ENCODE measurements at places on chromosomes 6 and 20. TPM values are rescaled to one million over a fixed set of nuclear protein-coding genes. Genes with fewer than 3 reads are reported as not detected.

MUC21 gene
- total RNA-seq, result not detected

MUC22 gene
- not detected for total RNA-seq

SLC35D3 gene
- total RNA-seq, result not detected

RAB44 gene
- total RNA-seq, result 0.07 TPM

DNA sequence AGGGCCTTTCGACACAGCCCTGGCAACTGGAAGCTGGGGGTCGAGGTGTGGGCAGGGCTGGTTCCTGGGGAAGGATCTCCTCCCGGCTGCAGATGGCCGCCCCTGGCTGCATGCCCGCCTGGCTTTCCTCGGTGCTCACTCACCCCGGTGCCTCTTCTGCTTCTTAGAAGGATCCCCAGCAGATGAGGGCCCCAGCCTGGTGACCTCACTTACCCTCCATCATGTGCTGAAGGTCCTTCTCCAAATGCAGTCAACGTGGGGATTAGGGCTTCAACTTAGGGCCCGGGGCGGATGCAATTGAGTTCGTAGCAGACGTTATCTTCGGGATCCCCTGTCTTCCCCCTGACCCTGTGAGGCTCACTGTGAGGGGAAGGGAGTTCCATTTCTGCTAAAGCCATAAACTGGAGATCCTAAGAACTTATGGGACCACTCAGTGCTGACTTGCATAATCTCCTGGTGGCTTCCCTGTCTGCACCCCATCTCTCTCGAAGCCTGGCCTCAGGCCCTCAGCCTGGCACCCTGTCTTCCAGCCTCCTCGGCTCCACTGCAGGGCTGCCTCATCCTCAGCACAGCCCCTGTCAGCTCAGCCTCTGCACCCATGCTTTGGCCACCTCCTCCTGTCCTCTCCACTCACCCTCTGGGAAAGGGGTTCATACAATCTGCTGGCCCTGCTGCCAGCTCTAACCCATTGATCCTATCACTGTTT, 92.6 kb downstream of the THBS2 start:
- no peak for DNase-seq

DNA sequence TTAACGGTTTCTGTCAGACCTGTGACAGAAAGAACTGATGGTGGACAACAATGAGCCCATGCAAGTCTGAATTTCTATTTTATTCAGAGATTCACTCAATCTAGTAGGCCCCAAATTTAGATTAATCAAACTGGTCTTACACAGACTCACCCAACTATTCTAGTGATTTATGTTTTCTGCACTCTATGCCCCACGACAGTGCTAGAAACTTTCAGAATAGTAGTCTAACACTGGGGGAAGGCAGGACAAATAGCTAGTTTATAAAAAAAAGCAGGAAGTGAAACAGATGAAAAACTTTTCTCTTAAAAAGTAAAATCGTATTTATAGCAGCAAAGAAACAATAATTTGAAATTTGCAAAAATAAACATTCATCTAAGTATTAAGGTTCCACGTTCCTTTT, 5.0 kb downstream of the TCP11 start:
- no peak for DNase-seq

GRCh38 chr6:104860221-104860620, 502 bp upstream of the HACE1 start:
- no peak for DNase-seq

GRCh38 chr6:20800229-20800628, 266.0 kb downstream of the CDKAL1 start:
- DNase-seq, result no peak

GRCh38 chr6:20900389-20901160, 366.3 kb downstream of the CDKAL1 start:
- no peak for DNase-seq

DNA sequence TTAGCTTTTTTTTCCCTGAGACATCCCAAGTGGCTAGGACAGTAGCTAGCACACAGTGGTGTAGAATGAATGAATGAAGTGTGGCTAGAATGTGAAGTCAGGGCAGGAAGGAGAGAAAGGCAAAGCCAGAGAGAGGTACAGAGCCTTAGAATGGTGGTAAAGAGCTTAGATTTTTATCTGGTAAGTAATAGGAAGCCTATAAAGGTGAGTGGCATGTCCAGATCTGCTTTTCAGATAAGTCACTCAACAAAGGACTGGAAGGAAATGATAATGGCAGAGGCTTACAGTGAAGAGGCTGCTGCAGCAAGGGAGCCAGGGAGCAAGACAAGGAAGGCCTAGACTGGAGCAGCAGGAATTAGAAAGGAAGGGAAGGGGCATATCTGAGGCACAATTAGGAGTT, 96.0 kb upstream of the PRDM1 start:
- DNase-seq, result no peak

GRCh38 chr6:139529420-139529819, 155.0 kb upstream of the CITED2 start:
- DNase-seq, result no peak

DNA sequence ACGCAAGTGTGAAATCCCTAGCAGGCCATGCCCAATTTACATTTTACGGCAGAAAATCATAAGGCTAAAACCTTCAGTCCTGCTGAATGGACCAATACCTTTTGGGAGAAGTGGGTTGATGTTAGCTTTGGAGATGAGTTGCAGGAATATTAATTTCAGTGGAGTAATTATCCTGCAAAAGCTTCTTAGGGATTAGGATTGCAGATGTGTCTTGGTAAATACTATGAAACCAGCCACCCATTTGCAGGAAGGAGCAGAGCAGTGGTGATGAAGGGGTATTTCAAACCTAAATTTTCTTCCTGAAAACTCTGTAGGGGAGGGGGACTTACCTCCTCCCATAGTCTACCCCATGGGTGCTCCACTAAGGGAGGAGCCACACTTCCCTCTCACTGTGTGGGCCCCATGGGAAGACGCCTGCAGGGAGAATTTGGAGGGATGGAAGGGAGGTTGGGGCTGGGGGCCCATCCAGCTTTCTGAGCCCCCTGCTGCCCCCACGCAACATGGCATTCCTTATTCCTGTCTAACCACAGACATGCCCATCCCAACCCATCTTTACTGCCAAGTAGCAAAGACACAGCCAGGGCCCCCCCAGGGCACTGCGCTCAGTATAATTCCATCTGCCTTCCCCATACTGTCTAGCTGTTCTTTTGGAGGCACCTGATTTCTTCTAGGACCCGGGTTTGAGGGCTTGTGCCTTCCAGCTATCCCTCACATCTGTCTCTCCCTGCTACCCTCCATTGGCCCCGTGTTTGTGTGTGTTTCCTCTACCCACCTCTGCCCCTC, 14.6 kb upstream of the UQCC2 start:
- no peak for DNase-seq

GRCh38 chr6:142537612-142538478, 236.0 kb downstream of the ADGRG6 start:
- peak; percentile 73 for DNase-seq

- DNase-seq, result no peak
Observed at GRCh38 chr20:40943591-40943990, 85.0 kb upstream of the TOP1 start.

DNA sequence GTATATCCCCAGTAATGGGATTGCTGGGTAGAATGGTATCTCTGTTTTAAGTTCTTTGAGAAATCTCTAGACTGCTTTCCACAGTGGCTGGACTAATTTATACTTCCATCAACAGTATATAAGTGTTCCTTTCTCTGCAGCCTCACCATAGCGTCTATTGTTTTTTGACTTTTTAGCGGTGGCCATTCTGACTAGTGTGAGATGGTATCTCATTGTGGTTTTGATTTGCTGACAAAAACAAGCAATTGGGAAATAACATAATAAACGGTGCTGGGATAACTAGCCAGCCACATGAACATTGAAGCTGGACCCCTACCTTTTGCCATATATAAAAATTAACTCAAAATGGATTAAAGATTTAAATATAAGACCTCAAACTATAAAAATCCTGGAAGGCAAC, 14.2 kb downstream of the OR2A4 start:
- DNase-seq, result no peak

GRCh38 chr20:10654630-10655029, 19.2 kb downstream of the JAG1 start:
- no peak for DNase-seq

Measured in A673 (cell line).